Activated effector memory CD4-positive, alpha-beta T cell treated with Interleukin-2 at 50 U/mL for 16 hours (primary cell): ENCODE measurements at places on chromosomes 5 and 9.

DNA sequence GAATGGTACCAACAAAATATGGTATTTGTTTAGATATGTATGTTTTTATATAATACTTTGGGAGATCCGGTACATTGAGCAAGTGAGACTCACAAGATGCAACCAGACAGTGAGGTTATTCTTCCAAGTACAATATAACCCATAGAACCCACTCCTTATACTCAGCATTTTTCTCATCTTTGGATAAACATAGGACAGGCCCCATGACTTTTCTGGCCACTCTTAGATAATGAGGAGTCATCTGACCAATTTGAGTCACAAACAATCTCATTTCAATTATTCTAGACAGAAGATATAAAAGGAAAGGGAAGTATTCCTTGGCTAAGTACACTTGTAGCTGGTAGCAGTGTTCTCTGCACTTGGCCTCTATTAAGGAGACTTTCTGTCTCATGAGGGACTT lies 150.2 kb downstream of the SGCD start:
- no peak for DNase-seq

DNA sequence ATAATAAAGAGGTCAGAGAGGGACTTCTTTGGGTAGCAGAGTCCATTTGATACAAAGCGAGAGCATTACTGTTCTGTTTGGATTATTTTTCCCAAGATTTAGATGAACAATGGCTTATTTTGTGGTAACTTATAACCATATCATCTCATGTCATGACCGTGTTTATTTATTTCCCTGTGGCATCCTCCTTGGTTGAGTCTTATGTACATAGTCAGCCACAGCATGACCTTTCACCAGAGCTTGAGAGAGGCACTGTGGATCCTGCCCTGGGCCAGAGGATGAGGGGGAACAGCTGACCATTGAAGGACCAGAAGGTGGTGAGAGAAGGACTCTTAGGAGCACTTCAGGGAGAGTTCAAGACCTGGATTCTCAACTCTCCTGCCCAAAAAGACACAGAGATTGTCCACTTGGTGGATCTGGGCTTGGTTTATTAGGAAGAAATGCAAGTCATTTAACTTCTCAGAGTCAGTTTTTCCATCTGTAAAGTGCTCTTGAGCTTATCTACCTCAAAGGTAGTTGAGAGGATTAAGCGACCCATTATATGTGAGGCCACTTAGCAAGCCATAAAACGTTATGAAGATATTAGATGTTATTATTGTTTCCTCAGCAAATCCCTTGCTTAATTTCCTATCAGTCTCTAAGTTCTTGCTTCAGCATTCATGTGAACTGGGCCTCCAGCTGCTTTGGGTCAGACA lies 51.4 kb downstream of the PPIC start:
- DNase-seq, result no peak

DNA sequence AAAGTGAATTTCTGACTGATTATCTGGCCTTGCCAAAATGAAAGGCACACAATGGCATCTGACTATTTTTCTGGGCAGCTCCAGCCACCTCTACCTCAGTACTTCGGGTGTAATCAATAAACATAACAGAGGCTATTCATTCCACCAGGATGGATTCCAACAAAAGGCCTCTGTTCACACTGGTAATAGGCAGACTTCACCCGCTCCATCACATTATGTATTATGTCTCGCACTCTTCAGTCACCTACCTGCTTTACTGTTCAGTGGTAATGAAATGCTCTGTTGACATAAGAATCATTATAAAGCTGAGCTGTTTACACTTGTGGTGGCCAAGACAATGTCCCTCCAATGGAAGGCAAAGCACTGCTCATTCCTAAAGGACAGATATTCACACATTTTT lies 1333.7 kb upstream of the WWC1 start:
- DNase-seq, result no peak

DNA sequence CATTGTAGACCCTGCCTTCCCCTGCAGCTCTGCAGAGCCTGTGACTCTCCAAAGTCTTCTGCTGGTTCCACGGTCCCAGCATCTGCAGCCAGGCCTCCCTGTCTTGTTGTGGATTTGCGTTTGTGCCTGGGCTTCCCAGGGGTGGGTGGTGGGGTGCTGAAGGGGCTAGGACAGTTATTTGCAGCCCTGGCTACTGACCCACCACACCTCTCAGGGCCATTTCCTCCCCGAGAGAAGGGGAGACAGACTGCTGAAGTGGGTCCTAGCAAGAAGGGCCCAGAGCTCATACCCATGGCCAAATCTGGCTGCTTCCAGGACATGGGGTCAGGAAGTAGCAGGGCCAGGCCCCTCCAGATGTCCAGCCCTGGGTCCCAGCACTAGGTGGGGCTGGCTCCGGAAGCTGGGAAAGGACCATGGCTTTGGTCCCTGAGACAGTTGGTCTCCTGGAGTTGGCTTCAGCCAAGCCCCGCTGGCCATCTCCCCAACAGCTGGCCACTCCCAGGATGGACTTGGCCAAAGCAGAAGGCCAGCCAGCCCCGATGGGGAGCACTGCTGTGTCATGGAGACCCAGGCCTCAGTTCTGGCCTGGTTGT lies 26.3 kb downstream of the GSN start:
- no peak for DNase-seq

- DNase-seq, result no peak
Measured at GRCh38 chr9:28234894-28235277, 661.6 kb upstream of the C9orf72 start.

GRCh38 chr9:79049371-79049770 lies 522.4 kb upstream of the TLE4 start:
- DNase-seq, result no peak

DNA sequence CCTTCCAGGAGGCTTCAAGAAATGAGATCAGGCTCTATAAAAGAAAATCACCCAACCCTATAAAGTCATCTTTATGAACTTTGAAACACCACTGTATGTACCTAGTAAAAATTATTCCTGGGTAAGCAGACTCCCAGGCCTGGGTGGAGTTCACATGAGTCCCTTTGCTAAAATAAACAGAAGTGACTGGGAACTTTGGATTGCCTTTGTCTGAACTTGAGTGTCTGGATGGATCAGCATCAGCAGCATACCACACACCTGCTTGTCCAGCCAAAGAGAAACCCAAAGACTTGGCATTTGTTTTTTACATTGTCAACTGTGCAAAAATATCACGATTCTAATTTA lies 79.6 kb upstream of the CDKN2B start:
- DNase-seq, result no peak

DNA sequence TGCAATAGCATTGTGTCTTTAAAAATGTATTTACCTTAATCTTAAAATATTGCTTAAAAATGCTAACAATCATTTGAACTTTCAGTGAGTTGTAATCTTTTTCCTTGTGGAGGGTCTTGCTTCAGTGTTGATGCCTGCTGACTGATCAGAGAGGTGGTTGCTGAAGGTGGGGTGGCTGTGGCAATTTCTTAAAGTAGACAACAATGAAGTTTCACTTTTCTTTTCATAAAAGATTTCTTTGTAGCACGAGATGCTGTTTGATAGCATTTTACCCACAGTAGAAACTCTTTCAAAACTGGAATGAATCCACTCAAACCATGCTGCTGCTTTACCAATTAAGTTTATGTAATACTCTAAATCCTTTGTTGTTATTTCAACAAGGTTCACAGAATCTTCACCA lies 50.8 kb downstream of the NR3C1 start:
- no peak for DNase-seq

GRCh38 chr5:32475334-32476097 lies 31.0 kb upstream of the ZFR start:
- no peak for DNase-seq

DNA sequence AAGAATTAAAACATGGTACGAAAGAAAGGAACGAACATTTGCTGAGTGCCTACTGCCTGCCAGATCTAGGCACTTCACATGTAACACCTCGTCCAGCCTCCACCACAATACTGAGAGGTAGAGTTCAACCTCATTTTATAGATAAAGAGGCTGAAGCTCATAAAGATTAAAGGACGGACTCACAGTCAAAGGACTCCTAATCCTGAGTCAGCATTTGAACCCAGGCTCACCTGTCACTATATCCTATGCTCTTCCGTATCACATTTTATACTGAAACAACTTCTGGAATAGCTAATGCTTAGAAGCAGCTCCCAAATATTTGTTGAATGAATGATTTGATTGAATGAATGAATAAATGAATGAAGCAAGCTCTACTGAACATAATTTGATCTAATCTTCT lies 22.5 kb downstream of the PDCD1LG2 start:
- DNase-seq, result no peak

DNA sequence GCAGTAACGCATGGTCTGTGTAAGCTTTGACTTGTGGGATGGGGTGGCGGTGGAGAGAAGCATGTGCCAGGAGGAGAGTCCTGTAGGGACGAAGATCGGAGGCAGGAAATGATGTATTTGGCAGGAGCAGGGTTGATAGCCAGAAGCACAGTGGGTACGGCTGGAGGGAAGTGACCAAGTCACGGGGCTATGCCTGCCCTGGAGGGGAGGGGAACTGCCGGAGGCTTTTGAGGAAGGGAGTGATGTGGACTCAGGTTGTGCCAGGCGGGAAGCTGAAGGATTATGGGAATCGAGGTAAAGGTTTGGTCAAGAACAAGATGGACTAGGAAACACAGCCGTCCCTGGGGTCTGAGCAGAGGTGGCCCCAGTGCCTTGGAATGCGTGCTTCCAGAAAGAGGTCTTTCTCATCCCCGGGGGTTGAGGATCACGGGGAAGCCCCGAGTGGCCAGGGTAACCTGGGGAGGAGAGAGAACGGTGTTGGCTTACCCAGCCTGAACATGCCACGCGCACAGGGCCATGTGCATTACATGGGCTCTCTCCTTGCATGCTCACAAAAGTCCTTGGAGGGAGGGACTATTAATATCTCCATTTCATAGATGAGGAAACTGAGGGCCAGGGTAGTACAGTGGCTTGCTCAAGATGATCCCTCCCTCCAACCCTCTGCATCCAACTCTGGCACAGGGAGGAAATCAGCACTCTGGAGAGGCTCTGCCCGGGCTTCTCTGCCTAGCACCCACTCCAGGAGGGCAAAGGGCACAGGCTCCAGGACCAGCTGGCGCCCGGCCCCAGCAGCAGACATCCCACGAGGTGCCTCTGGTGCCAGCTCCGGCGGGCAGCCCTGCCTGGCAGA lies 253.8 kb downstream of the PBX3 start:
- DNase-seq, result no peak

DNA sequence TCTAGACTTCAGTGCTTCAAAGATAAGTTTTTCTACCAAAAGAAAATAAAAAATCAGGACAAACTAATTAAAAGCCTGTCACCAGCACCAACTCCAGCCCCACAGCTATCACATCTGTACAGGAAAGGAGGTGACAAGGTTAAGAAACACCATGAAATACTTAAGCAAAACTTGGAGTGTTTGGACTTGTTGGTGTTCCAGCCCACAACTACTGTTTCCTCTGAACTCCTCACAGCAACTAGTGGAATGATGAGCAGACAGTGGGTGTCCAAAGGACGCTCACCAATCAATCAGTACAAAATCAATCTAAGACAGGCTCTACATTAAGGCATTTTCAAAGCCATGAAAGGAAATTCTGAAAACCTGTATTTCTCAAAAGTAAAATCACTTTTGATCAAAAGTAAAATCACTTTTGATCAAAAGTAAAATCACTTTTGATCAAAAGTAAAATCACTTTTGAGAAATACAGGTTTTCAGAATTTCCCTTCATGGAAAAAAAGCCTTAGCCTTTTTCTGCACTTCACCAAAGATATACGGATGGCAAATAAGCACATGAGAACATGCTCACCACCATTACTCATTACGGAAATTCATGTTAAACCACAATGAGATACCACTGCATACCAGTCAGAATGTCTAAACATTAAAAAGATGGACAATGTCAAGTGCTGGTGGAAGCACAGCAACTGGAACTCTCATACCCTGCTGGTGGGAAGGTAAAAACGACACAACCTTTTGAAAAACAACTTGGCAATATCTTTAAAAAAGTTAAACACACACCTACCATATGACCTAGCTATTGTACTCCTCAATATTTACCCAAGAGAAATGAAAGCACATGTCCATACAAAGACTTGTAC lies 79.7 kb downstream of the MED27 start:
- DNase-seq, result no peak

DNA sequence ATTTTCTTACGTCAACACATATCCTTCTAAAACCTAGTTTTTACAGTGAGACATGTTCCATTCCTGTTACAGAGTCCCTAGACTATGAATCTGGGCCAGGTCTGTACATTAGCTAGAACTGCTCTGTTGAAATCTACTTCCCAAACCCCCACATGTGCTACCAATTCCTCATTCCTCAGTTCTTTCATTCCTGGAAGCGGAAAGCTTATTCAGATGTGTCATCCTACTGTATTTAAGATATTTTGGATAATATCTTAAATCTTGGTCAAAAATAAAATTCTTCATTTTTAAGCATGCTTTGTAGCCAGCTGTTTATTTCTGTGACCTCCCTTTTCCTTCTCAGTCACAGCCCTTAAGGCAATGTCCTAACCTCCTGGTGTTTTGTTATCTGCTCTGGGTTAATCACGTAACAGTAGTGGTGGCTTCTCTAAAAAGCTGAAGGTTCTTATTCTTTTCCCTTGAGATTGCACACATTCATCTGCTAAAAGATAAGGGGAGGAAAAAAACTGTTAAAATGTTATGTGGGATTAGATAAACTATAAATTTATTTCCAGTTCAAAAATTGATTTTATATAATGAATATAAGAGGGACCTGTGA lies 35.6 kb downstream of the GLRX start:
- no peak for DNase-seq

DNA sequence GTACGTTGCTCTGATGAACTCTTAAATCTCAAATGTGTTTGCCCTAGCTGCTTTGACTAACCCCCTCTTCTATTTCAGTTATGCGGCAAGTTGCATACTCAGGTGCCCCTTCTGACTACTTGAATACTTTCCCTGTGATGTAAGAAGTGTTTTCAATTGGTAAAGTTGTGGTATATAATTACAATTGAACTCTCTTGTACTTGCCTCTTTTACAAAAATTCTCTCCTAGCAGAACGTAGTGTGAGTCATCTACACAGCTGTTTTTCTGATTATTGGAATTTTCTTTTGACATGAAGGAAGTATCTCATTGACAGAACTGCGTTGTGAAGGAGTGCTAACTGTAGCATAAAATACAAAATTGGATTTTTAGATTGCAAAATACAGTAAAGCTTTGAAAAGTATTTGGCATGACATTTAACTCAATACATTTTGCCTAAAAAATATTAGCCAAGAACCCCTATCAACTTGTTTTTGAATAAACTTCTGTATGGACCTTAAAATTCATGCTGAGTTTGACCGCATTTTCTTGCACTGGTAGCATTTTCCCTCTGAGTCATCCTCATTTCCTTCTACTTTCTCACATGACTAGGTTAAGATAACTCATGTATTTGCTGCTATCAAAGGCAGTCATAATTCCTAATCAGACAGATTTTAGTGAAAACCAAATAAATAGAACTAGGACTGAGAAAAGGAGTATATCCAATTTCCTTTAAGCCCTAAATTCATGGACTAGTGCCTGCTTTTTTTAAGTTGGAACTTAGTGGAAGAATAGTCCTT lies 6.3 kb downstream of the CRHBP start:
- DNase-seq, result no peak

DNA sequence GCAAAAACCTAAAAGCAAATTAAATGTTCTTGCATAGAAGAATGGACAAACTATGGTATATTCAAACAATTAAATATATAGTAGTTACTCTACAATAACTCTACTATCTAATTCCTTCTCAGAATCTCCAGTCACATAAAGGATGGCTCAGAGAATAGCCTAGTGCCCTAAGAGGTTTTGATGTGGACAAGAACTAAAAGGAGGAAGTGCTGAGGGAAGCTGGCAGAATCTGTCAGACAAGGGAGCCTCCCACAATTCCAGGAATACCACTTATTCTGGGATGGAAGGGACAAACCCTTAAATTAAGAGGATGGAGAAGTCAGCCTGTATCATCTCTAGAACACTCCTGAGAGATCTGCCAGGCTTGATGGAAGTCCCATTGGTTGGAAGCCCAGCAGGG lies 30.4 kb downstream of the TNFSF8 start:
- DNase-seq, result no peak
